ENCODE measurements at places on chromosomes 11 and 22. TPM values are rescaled to one million over a fixed set of nuclear protein-coding genes. Genes with fewer than 3 reads are reported as not detected.

GRCh38 chr22:19688301-19689290 is 25.7 kb upstream of the SEPTIN5 start:
- no peak for DNase-seq

- DNase-seq, result no peak
These were observed 25.0 kb downstream of the ARRB1 start for GRCh38 chr11:75326439-75326810.

DNA sequence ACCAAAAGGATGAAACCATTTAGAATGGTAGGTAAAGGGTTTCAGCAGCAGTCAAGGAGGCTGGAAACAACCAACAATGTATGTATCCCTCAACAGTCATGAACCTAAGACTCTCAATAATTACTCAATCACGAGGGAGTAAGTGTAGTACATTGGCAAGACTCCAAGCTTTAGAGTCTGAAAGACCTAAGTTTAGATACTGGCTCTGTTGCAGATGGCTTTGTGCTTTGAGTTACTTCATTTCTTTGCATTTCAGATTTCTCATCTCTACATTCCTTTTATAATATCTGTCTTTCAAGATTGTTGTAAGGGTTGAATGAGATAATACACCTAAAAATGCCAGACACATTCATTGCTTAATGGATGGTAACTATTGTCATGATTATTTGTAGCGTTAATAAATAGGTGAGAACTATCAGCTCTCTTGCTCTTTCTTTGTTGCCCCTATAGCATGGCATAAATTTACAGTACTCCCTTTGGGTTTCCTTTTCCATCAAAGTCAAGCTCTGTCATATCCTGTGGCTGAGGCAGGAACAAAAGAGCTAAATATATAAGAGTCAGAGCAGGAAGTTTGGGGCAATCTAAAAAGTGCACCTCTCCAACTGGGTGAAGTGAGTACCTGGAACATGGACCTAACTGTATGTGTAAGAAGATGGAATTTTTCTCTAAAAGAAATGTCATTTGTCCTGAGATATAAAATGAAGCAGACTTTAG is 228.2 kb upstream of the ZC3H12C start:
- DNase-seq, result no peak

- no peak for DNase-seq
These were observed 70.5 kb upstream of the WNT11 start for GRCh38 chr11:76276781-76277155.

The ACRV1 gene
- not detected for polyA plus RNA-seq

DNA sequence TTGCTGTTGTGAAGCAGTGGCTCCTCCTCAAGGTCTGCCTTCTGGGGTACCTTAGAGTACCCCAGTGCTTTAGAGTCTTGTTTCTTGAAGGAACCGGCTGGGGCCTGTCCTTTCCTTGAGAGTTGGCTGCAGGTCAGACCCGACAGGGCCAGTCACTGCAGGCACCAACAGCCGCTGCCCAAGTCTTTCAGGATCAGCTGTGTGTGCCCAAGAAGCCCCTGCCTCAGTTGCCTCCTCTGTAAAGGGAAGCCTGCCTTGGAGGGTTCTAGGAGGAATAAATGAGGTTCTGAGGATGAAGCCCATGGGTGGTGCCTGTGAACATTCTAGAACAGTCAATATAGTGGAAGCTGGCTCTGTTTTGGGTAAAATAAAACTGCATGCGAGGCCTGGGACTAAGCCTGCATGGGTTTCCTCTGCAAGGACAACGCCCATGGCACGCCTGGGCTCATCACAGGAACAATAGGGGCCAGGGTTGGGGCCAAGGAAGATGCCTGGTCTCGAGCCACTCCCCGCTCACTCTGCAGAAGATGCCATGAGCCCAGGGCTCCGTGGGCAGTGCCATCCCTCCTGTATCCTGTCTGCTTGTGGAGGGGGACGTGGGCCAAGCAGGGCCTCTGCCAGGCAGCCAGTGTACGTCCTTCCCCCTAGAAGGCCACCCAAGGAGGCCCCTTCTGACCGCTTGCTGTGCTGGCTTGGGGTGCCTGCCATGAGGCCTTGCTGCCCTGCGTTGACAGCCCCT is 81.6 kb downstream of the MED15 start:
- DNase-seq, result no peak

- no peak for DNase-seq
These were observed 18.7 kb upstream of the SCUBE2 start for GRCh38 chr11:9109858-9110731.

The SLC22A9 gene
- polyA plus RNA-seq, result not detected

GRCh38 chr11:76656050-76656531 is 14.5 kb downstream of the LRRC32 start:
- DNase-seq, result no peak

DNA sequence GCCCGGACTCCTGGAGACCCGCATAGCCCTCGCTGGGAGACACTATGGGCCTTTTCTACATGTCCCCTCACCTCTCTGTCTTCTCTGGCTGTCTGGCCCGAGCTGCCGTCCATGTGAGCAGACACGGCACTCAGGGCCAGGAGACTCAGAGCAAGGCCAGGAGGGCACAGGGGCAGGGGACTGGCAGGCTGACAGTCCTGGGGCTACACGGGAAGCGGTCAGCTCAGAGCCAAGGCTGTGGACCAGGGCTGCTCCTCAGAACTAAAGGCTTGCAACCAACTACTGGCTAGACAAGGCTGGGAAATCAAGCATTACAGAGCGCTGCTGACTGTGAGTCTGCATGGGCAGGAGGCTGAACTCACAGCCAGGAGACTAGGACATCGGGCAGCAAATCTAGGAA is 56.1 kb upstream of the CDON start:
- DNase-seq, result no peak

The KRTAP5-10 gene
- polyA plus RNA-seq, result not detected

The OR8D1 gene
- polyA plus RNA-seq, result not detected

DNA sequence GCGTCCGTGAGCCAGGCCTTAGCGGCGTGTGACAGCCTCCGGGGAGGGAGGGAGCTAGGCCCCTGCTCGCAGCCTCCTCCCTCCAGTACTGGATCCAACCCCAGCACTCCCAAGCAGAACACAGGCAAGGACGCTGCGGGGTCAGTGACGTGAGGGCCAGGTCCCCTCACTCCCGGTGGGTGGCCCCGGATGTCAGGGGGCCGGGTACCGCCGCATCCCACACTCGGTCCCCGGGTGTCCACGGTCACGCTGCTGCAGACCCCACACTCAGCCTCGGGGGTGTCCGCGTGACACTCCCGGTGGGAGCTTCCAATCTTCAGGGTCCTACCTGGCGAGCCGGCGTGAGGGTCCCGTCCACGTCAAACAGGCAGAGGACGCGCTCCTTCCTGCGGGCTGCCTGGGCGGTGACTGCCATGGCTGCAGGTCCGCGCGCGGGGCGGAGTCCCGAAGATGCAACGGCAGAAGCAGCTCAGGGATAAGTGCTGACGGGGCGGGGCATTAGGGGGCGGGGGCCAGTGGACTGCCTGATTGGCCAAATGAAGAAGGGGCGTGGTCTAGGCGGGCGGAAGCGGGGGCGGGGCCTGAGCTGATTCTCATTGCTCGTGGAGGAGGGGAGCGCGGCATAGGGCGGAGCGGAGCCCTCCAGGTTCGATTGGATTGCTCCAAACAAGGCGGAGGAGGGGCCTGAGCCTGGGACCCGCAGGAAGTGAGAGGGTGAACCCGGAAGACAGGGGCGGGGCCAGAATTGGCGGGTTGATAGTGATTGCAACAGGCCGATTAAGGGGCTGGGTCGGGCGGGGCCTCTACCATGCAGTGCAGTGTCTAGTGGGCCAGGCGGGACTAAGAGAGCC is at the start of gene PMM1:
Gene PMM1 (minus strand): TSS at position 450 of the 851 bp plus-strand sequence. CDS start 35 bp downstream, at position 415.
- DNase-seq, result peak; percentile 100

The RPS13 gene
- 2,088 TPM for polyA plus RNA-seq

The TNNI2 gene
- polyA plus RNA-seq, result 1,614 TPM

All from psoas muscle (tissue), 8 donors.